Gastrocnemius medialis (tissue), 4 donors: ENCODE measurements at places on chromosomes 2 and 18. TPM values are rescaled to one million over a fixed set of nuclear protein-coding genes. Genes with fewer than 3 reads are reported as not detected.

GRCh38 chr2:144431392-144431783 lies 88.5 kb downstream of the ZEB2 start:
- DNase-seq = no peak

DNA sequence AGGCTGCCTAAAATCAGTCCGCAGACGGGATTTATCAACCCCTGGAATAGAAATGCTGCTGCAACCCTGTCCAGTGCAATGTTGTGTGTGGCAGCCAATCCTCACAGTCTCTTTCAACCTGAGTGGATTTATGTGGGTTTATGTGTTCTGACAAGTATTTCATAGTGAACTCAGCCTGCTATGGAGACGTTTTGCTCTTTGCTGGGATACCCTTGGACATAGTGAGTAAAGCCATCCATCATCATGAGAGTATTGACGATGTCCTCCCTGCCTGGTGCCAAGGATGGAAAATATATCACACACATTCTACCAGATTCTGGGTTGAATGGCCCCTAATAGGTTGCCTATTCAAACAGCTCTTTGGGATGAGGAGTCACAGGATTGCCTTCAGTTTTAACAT lies 219.1 kb downstream of the SOCS6 start:
- no peak for DNase-seq

DNA sequence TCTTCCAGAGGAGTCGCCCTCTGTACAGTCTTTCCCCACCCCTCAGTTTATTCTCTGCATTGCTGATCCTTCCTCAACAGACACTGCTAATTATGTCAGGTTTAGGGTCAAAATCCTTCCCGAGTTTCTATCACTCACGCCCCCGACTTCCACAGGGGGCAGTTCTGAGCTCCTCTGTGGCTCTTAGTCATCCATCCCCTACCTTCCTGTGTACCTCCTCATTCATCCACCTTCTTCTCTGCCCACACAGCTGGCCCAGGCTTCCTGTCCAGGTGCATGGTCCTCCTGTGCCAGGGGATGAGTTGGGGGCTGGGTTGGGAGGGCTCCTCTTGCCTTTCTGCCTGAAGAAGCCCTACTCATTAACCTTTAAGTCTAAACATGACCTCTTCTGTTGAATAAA lies 202.9 kb downstream of the ARL4C start:
- DNase-seq = no peak

DNA sequence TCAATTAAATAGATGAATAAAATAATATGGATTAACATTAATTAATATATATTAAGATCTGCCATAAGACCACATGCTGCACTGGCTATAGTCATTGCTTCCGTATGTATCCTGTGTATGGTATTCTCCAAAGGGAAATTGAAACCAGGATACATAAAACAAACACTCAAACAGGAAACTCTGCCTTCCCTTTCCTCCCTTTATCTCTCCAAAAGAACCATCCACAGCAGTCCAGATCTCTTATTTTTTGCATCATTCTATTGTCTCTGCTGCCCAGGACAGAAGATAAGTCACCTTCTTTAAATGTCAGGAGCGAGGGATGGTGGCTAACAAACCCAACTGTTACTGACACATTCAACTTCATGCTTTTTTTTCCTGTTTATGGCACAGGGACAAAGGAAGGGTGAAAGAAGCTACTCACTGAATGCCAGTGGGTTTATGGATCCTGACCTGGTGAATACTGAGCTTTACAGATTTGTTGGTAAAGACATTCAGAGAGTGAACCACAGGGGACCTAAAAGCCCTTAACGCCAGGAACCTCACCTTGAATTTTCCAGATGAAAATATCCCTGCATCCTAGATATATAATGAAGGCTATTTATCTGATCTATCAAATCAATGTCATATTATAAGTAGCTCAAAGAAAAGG lies 67.5 kb downstream of the CSRNP3 start:
- DNase-seq = no peak

GRCh38 chr2:239459056-239459455 lies 58.2 kb upstream of the HDAC4 start:
- no peak for DNase-seq

DNA sequence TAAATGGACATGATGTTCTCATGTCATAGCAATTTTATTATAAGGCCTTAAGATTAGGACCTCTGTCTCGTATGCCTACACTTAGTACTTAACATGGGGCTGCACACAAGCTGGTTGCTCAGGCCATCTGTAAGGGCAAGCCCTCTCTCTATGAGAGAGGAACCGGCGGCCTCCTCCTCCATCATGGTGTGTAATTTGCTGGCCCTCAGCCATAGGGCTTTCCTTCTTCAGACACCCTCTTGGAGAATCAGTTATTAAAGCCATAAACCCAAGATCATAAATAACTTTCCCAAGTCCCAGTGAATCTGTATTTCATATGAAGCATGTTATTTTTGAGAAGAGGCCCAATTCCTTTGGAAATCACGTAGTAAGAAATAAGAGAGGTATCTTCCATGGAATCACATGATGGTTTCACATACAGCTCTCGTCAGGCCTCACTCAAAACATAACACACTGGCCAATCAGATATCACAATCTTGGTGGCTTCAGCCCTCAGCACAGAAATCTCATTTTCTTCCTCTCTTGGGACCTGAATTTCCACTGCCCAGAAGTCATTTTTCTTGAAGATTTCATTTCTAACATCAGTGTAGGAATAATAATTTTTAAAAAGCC lies 92.6 kb downstream of the RDH14 start:
- no peak for DNase-seq

TTR gene
- 4.4 TPM for total RNA-seq
